ENCODE measurements at places on chromosomes 16 and 17.

DNA sequence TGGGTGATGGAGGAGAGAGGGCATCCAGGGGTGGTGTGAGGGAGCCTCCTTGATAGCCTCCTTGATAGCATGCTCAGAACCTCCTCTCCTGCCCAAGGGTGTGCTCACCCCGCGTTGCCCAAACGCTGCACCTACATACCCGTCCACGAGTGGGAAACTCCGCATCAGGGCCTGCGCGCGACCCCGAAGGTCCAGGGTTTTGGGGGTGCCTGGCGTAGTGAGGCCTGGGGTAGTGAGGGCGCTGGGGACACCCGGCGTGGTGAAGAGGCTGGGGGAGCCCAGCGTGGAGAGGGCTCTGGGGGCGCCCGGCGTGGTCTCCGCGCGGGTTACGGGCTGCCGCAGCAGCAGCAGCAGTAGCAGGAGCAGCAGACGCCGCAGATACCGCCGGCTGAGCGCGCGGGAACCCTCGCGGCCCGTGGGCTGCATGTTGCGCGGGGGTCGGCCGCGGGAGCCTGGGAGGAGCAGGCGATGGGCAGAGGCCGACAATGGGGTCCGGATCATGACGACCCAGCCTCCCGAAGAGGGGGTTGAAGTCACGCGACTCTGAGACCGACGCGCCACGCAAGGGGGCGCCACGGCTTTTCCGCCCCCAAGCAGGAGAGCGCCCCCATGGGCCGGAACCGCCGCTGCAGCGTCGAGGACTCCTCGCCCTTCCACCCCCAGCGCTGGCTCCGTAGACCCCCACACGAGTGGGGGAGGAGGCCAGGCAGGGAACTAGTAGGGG lies at the start of gene DPEP3:
DPEP3 (minus strand) TSS at position 545 of the 724 bp plus-strand sequence; CDS start at position 426, 119 bp downstream.
- no peak for DNase-seq

DNA sequence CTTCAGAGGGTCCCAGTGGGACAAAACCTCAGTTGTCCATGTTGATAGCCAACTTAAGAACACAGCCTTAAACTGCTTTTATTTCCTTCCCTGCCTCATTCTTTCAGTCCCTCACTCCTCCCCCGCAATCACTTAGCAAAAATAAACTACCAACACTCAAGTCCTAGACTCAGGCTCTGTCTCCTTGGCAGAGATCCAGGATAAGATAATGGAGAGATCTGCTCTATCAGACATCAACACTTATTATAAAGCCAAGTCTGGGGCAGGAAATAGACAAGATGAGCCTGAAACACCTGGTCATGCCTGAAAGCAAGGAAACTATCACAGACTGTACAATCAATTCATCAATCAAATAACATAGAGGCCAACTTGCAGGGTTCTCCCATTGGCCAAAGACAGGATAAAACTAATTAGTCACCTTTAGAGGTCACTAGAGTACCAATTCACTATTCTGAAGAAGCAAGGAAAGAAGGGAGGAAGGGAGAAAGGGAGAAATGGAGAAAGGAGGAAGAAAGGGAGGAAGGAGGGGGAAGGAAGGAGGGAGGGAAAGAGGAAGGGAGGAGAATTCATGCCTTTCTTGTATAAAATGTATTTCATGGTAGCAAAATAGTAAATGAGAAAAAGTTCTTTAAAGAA lies 15.7 kb downstream of the HYDIN start:
- no peak for DNase-seq

GRCh38 chr16:72787514-72788268 lies 260.2 kb downstream of the ZFHX3 start:
- DNase-seq = no peak

GRCh38 chr17:41528959-41529353 lies 848 bp upstream of the KRT19 start:
- no peak for DNase-seq

DNA sequence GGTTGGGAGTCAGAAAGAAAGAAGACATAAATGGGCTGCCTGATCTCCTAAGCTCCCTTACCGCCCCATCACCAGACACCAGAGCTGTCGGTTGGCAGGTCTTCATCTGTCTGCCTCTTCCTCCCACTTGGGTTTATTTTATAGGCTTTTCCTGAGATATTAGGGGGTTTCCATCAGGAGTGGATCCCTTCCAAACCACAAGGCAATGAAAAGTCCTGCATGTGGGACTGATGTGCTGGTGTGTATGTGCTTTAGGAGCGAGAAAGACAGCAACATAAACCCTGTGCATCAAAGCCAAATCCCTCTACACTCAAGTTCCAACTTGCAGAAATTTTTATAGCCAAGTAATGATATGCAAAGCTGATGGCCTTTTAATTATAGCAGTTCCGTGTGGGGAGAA lies 389.5 kb downstream of the SLC39A11 start:
- DNase-seq = no peak

DNA sequence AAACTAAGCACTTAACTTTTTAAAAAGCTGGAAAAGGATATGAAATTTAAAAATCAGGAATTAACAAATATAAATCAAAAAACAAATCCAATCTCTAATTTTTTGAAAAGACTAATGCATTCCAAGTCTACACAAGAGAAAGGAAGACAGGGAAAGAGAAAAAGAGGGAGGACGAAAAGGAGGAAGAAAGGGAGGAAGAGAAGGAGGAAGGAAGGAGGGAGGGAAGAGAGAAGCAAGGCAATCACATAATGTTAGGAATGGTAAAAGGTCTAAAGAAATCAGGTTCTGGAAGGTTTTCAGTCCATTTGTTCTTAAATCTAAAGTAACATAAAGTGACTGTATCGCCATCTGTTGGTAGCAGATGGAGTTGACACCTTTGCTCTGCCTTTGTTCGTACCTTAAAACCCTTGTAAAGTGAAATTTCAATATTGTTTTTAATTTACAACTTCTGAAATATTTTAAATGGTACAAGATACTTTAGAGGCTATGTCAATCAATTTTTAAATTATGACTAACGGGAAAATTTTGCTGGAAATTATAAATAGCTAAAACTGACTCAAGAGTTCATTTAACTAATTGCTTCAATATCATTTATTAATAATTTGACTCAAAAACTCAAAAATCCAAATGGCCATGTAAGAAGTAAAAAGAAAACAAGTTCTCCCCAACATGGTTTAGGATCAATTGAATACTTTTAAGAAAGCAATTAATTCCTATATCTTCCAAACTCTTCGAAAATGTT lies 20.4 kb upstream of the CDYL2 start:
- DNase-seq = no peak

Measured in NCI-H1436 treated with DMSO at 0.1 percent for 48 hours (cell line).